ENCODE measurements at places on chromosomes 12 and 14.

GRCh38 chr14:91078095-91078737, 17.8 kb upstream of the RPS6KA5 start:
- DNase-seq: no peak

GRCh38 chr14:68366656-68367055, 426.2 kb downstream of the ZFP36L1 start:
- no peak for DNase-seq

- DNase-seq: no peak
Measured at GRCh38 chr12:132124766-132125425, 19.2 kb downstream of the DDX51 start.

- DNase-seq: no peak
Measured at GRCh38 chr12:96155181-96155580, 39.0 kb upstream of the ELK3 start.

GRCh38 chr12:52495389-52495788, 2.3 kb upstream of the KRT6A start:
- no peak for DNase-seq

DNA sequence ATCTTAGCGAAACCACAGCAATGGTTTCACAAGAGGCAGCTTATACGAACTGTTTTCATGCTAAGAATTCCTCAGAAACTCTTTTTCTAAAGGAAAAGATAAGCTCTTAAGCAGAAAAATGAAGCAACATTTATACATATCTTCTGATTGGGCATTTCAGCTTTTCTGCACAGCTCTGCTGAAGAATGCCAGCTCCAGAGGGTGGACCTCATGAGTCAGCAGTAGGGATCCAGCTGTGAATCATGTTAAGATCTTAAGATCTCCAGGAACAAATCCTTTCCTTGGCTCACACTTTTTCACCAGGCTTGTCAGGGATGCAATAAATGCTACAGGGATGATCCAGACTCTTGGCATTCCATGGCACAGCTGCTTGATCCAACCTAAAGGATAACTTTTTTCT, 477.1 kb upstream of the CCDC196 start:
- no peak for DNase-seq

DNA sequence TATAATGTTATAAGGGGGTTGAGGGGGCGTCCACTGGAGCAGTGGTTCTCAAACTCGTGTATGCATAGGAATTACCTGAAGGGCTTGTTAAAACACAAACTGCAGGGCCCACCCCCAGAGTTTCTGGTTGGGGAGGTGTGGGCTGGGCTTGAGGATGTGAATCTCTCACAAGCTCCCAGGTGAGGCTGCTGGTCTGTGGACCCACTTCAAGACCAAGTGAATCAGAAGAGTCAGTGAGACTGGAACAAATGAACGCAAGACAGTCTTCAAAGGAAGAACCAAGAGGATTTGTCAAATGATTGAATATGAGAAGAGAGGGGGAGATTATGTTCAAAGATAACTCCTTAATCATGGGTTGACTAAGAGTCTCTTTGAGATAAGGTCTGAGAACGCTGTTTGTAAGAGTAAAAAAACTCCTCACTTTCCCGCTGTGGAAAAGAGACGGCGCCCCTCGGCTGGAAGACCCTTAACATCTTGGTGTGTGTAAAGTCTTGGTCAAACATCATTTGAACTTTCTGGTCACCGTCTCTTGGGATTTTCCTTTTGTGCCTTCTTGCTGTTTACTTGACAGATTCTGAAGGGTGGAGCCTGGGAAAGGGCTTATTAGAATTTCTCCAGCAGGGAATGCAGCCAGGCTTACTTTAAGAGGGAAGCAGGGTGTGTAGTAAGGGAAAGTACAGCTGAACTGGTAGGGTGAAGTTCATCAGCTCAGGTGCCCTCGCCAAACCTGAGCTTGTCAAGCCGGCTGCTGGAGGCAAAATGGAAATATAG, 5.3 kb upstream of the FOXN3 start:
- no peak for DNase-seq

DNA sequence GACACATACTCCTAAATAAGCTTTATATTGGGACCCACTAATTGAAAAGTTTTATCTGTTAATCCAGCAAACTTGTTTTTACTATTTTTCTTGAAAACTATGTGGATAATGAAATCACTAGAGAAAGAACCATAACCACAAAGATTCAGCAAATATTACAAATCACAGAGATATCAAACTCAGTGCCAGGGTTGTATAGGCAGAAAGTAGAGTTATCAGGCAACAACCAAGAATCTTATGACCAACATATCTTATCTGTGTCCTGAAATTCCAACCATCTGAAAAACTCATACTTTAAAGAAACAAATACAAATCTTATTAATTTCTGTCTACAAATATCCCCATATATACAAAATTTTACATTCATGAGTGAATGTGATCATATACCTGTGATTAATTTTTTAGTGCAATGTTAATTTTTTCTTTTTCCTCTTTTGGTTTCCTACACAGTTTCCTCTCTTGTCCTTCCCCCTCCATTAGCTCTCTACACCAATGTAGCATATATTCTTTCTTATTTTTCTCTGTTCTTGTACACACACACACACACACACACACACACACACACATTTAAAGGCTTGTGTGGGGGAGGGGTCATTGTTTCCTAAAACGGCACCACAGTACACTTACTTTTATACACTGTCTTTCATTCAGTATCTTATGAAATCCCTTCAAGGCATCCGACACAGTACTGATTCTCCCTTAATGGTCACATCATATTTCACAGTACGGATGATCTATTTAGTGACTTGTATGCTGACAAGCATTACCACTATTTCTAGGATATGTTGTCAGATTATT, 18.6 kb downstream of the AMN1 start:
- no peak for DNase-seq

DNA sequence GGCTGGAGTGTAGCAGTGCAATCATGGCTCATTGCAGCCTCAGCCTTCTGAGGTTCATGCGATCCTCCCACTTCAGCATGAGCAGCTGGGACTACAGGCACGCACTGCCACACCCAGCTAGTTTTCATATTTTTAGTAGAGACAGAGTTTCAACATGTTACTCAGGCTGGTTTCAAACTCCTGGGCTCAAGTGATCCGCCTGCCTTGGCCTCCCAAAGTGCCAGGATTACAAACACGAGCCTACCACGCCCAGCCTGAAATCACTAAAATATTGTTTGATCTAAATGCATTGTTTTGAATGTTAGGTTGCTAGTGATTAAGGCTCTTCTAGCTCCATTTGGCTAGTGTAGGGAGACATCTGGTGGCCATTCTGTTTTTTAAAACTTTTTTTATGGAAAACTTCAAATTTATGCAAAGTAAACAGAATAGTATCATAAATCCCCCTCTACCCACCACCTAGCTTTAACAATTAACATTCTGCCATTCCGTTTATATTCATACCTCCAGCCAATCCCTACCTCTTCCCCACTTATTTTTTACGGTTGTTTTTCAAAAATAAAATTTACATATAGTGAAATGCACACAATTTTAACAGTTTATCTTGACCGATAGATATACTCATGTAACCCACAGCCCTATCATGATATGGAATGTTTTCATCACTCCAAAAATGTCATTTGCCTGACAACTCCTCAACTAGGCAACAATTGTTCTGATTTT, 37.8 kb downstream of the MYO1H start:
- no peak for DNase-seq

- DNase-seq: no peak
Measured at GRCh38 chr14:94570440-94570839, 9.2 kb downstream of the SERPINA4 start.

GRCh38 chr12:97173688-97174410, 266.8 kb downstream of the NEDD1 start:
- no peak for DNase-seq

All from left hindlimb (tissue), 1 donor.